ENCODE measurements at places on chromosomes 16 and 17.

DNA sequence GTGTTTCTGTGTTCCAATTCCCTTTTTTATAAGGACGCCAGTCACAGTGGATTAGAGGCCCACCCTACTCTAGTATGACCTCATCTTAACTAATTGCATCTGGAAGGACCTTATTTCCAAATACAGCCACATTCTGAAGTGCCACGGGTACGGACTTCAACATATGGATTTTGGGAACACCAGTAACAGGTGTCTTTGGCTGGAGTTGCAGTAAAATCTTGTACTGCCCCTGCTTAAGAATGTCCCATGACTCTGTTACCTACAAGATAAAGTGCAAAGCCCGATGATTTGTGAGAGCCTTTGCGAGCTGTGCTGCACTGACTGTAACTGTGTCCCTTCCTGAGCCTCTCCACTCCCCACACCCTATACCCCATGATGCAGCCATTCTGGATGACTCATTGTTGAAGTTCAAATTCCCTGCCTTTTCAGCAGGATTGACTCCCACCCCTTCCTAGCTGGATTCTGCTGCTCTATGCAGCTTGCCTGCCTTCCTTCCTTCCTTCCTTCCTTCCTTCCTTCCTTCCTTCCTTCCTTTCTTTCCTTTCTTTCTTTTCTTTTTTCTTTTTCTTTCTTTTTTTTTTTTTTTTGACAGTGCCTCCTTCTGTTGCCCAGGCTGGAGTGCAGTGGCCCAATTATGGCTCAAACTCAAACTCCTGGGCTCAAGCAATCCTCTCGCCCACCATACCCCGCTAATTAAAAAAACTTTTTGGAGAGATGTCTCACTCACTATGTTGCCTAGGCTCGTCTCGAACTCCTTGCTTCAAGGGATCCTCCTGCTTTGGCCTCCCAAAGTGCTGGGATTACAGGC, 2.1 kb downstream of the HCRT start:
- no peak for DNase-seq

DNA sequence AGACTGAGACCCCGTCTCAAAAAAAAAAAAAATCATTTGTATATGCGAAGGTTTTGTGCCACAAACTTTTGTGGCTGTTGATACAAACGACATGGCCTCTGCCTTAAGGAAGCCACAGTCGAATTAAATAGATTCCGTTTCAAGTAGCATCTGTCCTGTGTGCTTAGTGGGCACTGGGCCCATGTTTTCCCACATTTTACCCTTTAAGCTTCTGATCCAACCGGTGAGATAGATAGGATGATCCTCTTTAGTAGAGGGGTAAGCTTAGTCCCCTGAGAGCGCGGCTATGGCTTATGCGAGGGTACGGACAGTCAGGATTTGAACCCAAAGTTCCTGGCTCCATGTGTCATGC, 776 bp upstream of the TMEM219 start:
- no peak for DNase-seq

DNA sequence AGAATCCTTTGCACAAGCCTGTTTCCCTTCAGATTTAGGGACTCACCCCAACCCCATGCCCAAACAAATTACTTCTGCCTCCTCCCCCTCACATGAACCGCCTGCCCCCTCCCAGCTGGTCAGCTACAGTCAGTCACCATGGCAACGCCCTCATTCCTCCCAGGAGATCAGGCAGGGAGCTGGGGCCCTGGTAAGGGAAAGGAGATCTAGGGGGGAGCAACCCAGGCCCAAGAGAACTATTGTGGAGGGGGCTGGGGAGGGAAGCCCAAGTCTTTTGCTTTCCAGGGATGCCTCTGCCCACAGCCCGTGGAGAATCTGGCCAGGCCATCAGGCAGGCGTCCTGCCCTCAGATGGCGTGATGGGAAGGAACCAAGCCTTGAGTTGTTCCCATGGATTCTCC, 2.8 kb downstream of the FAM171A2 start:
- DNase-seq = no peak

- DNase-seq = peak; percentile 8
Observed at GRCh38 chr17:74569020-74570003, 2.0 kb upstream of the CD300H start.

GRCh38 chr17:66524877-66525276, 222.5 kb downstream of the PRKCA start:
- DNase-seq = no peak

DNA sequence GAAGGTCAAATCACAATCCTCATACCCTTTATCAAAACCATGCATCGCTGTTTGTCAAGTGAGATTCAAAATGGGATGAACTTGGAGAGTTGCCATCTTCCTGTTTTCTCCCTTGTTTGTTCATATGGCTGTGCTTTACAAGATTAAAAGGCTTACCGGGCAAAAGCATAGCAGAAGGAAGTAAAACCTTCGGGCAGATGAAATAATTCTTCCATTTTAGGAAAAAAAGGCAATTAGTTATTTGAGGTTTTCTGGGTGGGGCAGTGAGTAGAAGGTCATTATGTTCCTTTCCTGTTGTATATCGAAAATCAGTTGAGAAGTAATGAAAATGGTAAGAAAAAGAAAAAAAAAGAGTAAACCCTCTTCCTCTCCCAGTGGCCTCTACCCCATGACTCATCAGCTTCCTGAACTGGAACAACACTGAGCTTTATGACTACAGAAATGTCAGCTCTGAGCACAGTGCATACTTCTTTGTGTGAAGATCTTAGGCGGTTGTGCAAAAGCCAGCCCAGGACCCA, 369.2 kb downstream of the CDH13 start:
- no peak for DNase-seq

DNA sequence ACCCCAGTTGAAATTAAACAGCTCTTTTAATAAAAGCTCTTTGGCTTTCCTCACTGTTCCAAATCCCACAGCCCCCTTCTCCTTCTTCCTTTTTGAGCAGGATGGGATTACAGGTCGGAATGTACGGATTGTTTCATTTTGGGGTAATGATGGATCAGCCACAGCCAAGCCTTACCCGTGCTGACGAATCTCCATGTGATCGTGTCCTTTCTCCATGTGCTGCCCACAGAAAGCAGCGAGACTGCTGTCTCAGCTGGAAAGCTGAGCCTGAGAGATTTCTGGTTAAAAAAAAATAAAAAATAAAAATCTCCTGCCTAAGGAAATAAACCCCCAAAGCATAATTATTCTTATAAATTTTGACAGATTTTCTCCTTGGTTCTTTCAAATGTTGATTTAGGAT, 276.6 kb downstream of the CPPED1 start:
- no peak for DNase-seq

DNA sequence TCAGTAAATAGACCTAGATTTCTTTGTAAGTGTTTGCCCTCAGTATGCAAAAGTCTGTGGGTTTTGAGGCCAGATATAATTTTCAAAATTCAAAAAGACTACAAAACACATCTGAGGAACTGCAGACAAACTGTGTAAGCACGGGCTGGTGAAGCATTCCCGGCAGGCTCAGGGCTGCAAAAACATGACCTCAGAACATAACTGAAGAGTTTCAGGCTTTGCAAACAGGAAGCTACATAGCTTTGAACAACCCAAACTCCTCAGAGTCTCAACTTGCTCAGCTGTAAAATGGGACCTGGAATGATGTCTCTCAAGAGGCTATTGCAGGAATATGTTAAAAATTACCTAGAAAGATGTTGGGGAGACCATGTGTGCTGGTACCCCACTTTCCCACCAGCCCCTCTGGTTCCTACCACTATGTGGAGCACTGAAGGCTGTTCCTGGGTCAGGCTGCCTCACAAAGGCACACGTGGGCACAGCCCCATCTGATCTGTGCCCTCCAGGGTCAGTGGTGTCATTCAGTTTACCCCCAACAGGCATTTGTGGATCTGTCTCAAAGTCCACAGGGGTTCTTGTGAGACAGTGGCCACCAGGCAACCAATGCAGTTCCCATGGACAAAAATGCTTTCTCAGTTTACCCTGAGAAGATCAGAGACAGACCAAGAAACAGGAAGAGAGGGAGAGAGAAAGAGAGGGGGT, 72.9 kb downstream of the CREBBP start:
- no peak for DNase-seq

GRCh38 chr17:19541445-19541844, 7.8 kb downstream of the SLC47A1 start:
- no peak for DNase-seq
